DND-41 (cell line): ENCODE measurements at places on chromosomes 6 and 20.

- DNase-seq = no peak
- no peaks in the 10 kb centered on the region for H3K36me3 ChIP-seq
- no peaks in the 10 kb centered on the region for H3K27me3 ChIP-seq
- no peak overlapping the region for H3K4me3 ChIP-seq
Observed at GRCh38 chr6:39835821-39836295, 43.7 kb downstream of the DAAM2 start.

DNA sequence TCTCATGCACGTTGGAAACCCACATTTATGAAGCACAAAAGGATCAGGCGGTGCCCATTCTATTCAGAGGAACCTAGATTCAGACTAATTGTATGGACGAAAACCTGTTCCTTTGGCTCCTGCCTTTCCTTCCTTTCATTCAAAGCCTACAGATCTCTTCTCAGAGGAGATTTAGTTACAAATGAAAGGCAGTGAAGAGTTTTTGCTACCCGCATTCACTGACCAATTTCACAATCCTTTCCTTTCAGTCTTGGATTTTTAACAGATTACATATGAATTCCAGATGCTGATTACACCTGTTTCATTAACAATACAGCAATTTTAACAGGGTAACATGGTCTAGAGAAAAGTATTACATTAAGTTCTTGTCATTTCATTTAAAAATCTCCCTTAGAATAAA lies 32.0 kb downstream of the TMEM242 start:
- no peaks in the 10 kb centered on the region for H3K4me1 ChIP-seq
- H3K27ac ChIP-seq = no peak overlapping the region
- H3K4me3 ChIP-seq = no peak overlapping the region
- H3K36me3 ChIP-seq = peaks cover 10% of the 10 kb centered on the region; the same call in 1 of the 2 replicates
- DNase-seq = no peak
- no peaks in the 10 kb centered on the region for H3K27me3 ChIP-seq

DNA sequence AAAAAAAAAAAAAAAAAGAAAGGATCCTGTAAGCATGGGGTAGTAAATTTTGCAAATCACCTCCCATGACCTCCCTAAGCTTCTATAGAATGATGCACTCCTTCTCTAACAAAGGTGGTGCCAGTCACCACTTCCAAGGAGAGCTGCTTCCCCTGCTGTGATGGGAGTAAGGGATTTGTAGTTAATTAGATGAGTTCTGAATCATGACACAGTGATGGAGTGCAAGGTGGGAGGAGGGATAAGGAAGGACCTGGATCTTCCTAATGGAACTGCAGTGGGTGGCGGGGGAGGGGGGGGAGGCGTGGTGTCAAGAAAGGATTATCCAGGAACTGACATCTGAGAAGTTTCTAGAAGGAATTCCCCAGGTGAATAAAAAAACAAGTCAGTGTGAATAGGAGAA lies 47.8 kb downstream of the NRN1 start:
- no peaks in the 10 kb centered on the region for H3K4me1 ChIP-seq
- no peak overlapping the region for H3K27ac ChIP-seq
- no peaks in the 10 kb centered on the region for H3K27me3 ChIP-seq
- no peaks in the 10 kb centered on the region for H3K36me3 ChIP-seq

- no peak overlapping the region for H3K4me3 ChIP-seq
- no peak for DNase-seq
- H3K36me3 ChIP-seq = no peaks in the 10 kb centered on the region
- peaks cover 20% of the 10 kb centered on the region for H3K4me1 ChIP-seq
- H3K27ac ChIP-seq = no peak overlapping the region
- peaks cover 32% of the 10 kb centered on the region for H3K27me3 ChIP-seq
Observed at GRCh38 chr6:144153260-144153659, 2.9 kb downstream of the STX11 start.

GRCh38 chr6:73388800-73389512 lies 5.7 kb upstream of the DDX43 start:
- no peak overlapping the region for H3K4me3 ChIP-seq
- H3K36me3 ChIP-seq = no peaks in the 10 kb centered on the region
- H3K4me1 ChIP-seq = no peaks in the 10 kb centered on the region
- no peak for DNase-seq
- H3K27ac ChIP-seq = no peak overlapping the region

DNA sequence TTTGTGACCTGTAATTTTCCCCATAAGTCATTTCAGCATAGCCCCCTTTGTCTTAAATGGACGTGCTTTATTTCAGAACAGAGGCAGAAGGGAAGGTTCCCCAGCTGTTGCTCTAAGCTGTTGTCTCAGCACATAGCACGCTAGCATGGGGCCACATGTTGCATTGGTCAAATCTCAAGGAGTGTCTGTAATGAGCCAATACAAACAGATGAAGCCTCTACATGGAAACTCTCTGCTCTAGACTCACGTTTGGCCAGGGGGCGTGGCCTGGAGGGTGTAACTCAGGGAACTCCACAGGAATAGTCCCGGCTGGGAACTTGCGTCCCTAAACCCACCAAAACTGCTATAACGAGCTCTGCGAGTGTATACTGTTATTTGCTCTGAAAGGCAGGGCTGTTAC lies 35.2 kb upstream of the SLC22A2 start:
- no peak overlapping the region for H3K4me3 ChIP-seq
- H3K4me1 ChIP-seq = no peaks in the 10 kb centered on the region
- H3K36me3 ChIP-seq = no peaks in the 10 kb centered on the region
- H3K27ac ChIP-seq = no peak overlapping the region
- H3K27me3 ChIP-seq = peaks cover 2% of the 10 kb centered on the region
- DNase-seq = no peak

- no peak for DNase-seq
- H3K27me3 ChIP-seq = no peaks in the 10 kb centered on the region
- H3K36me3 ChIP-seq = no peaks in the 10 kb centered on the region
- H3K27ac ChIP-seq = no peak overlapping the region
- no peak overlapping the region for H3K4me3 ChIP-seq
- H3K4me1 ChIP-seq = no peaks in the 10 kb centered on the region
Observed at GRCh38 chr20:55216525-55217242, 741.3 kb downstream of the DOK5 start.

- H3K4me1 ChIP-seq = no peaks in the 10 kb centered on the region
- no peaks in the 10 kb centered on the region for H3K27me3 ChIP-seq
- no peak overlapping the region for H3K4me3 ChIP-seq
- no peak overlapping the region for H3K27ac ChIP-seq
- DNase-seq = no peak
Observed at GRCh38 chr6:37130704-37131103, 39.2 kb upstream of the PIM1 start.

DNA sequence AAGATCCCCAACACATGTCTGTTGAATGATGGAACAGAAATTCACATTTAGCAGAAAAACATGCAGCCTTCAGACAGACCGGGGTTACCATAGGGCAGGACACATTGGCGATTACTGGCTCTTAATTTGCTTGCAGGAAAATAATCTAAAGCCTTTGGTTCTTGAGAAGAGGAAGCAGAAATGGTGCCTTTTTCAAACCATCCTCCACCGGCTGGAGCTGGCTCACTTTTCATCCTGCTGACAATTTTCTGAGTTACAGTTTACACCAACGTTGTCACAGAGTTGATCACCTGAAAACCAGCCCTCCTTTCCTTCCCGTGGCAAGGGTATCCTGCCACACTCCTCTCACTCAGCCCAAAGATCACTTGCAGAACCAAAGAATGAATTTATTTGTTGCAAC lies 32.6 kb downstream of the SF3B5 start:
- H3K27me3 ChIP-seq = peaks cover 27% of the 10 kb centered on the region
- no peak overlapping the region for H3K4me3 ChIP-seq
- no peak overlapping the region for H3K27ac ChIP-seq
